ENCODE measurements at places on chromosomes 7 and 10.

DNA sequence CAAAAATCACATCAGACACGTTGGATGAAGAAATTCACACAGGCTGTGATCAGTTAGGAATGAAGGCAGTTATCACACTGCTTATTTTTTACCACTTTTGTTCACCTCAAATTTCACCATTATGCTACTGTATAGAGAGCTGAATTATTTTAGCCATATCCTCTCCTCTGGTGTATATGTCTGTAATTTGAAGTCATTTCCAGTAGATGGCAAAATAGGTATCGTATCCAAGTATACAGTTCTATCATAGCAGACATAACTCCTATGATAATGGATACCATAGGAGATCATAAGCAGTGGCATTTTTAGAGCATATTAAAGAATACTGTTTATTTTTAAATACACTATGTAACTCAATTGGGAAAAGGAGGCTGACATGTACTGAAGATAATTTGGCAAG, 909.7 kb downstream of the DNAJB9 start:
- DNase-seq = no peak

DNA sequence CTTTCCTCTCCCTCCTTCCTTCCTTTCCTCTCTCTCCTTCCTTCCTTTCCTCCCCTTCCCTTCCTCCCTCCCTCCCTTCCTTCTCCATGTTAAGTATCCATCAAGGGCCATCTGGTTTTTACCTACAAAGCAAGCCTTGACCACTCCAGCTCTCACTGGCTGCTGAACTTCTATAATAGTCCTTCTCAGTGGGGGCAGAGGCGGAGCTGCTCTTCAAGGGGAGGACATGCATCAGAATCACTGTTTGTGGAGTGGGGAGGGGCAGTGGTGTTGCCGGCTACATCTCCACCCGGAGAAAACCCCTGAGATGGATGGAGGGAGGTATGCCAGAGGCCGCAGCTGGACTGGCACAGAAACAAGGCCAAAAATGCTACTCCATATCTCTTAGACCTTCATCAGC, 25.9 kb downstream of the LAMB1 start:
- DNase-seq = no peak

- no peak for DNase-seq
These were observed 185.5 kb downstream of the ADARB2 start for GRCh38 chr10:1551636-1552338.

GRCh38 chr7:16189026-16189715, 232.2 kb downstream of the CRPPA start:
- no peak for DNase-seq
